PC-9 (cell line): ENCODE measurements at places on chromosomes 2 and 18. TPM values are rescaled to one million over a fixed set of nuclear protein-coding genes. Genes with fewer than 3 reads are reported as not detected.

- DNase-seq, result no peak
Measured at GRCh38 chr2:29040552-29040951, 33.8 kb downstream of the PCARE start.

DNA sequence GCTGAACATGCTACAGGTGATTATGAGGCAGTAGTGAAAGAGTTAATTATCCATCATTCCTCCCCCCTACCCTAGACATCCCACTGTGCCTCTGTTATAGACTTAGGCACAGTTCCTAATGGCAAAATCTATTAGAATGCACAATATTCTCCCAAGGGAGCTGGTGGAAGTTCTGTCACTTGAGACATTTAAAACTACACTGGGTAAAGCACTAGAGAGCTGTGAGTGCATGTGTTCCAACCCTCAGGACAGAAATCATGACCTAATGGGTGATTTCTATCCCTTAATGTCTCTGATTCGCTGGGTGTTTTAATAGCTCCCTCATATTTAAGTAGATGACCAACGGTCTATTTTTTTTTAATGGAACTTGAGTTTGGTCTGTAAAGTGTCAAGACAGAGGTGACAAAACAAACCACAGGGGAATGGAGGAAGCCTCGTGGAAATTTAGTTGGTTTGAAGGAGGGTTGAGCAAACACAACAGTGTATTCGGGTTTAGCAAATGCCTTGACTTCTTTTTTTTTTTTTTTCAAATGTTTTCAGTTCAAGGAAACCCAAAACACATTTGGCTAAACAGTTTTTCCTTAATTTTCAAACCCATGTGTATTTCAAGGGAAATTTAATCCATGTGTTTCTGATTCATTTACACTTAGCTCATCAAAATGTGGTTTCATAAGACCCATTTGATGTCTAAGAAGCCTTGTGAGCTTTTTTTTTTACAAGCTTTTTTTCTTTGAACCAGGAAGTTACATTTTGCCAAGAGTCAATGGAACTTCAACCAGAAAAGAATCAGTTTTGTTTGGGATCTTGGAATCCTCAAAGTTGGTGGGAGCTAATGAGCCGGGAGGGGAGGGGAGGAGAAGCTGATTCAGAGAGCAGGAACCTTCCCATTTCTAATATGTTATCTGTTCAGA, 665.1 kb upstream of the ZEB2 start:
- DNase-seq, result no peak

GRCh38 chr2:23534771-23535170, 149.8 kb downstream of the KLHL29 start:
- DNase-seq, result no peak

DNA sequence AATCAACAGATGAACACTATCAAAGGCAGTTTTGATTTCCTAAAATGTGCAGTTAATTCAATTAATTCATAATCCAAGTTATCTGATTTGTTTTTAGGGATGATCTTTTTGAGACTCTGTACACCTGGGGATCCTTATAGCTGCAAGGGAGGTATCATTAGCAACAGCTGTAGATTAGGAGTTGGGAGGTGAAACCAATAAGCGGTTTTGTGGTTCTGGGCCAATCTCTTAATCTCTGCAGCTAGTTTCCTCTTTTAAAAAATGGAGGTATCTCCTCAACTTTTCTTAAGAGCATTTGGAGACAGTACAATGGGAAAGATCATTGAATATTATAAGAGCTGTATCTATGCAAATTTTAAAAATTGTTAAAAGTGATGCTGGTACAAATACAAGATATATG, 126.0 kb downstream of the MC4R start:
- no peak for DNase-seq

GRCh38 chr2:215970425-215970824, 42.9 kb downstream of the MREG start:
- DNase-seq, result no peak

GRCh38 chr2:198483051-198483450, 678.7 kb downstream of the PLCL1 start:
- no peak for DNase-seq

DNA sequence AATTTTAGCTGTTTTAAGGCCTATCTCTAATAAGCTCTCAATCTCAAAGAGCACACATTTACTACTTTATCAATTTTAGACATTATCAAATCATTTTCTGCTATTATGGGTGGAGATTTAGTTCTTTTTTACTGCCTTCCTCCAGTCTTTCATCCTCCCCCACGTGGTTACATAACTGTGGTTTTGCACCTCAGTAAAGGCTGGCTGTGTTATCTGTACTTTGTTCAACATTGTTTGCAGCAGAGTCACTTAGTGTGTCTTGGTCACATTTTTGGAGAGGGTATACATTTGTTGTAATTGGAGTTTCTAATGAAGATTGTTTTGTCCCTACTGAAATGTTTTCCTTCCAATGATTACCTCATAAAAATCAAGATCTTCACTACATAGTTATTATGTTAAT, 549.6 kb upstream of the CELF4 start:
- DNase-seq, result no peak

DNA sequence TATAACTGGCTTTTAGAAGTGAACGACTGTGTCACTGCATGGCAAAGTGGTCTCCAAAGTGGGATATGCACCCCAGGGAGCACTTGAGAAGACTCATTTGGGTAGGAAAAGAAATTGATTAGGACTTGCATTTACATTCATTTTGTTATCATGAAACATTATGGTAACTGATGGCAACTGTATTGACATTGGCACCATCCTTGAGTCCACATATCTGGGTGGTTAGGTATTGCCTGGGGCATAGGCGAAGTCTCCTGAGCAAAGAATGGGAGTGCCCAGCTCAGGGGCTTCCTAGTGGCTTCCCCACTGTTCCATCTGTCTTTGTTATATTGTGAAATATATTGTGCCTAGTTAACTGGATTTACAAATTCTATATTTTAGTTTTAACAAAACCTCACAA, 29.2 kb downstream of the SPATS2L start:
- peak; percentile 64 for DNase-seq

DNA sequence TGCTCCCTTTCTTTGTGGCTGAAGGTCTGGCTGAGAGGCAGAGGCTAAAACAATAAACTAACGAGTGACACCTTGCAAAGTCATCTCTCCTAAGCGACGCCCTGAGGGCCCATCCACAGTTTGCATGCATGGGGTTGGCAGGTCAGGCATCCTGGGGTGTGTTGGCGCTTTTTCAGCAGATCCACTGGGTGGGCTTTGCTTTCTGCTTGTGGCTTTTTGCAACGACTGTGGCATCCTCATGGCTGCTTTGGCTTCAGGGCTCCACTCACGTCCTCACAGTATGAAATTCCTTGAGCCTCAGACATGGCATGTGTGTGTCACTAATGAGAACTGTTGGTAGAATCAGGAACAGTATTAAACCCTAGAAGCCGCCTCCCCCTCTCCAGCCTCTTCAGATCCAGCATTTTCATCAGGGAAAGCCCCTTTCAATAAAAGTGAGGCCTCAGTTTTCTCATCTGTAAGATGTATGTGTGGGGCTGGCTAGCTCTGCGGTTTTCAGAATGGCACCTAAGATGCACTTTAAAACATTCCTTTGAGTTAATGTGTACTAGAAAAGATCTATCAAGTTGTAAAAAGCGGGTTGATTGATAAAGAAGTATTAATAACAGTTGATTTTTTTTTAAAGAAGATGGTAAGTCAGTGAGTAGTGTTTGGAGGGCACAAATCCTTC, 72.5 kb downstream of the SH3BP4 start:
- DNase-seq, result peak; percentile 85

DNA sequence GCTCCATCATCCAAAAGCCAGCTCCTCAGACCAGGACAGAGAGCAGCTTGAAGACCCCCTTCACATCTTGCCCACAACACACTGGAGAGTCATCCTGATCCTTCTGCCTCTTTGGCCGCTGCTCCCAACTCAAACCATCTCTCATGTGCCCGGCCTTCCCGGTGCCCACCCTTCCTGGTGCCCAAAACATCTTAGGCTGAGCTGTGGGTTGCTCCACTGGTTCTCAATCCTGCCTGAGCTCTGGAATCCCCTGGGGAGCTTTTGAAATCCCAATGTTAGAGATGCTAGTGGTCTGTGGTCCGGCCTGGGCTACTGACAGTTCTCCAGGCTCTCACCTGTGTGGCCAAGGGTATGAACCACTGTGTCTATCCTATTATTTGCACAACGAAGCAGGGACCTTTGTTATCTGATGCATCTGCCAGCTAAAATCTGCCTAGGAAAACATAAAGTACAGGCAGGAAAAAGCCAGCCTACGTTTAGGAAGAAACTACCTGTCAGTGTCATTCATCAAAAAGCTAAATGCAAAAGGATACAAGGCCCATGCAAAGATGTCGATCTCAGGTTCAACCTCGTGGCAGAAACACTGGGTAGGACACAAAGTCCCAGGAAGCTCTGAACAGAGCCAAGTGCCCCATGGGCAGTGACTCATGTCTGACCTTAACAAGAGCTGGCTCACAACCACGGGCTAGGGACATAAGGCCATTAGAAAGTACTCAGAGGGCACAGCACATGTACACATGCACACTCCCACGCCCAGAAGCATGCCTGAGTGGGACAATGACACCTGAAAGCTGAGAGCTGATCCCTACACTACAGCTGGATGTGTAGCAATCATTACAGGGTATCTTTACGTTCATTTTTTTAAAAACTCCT, 30.8 kb downstream of the TBC1D8 start:
- DNase-seq, result peak; percentile 79

GRCh38 chr18:43180814-43181213, 65.3 kb upstream of the RIT2 start:
- no peak for DNase-seq

GRCh38 chr2:131425231-131425941, 50.5 kb upstream of the TUBA3D start:
- no peak for DNase-seq

GRCh38 chr2:24834733-24835395, 41.6 kb downstream of the CENPO start:
- no peak for DNase-seq

GRCh38 chr2:219687882-219688559, 60.6 kb downstream of the SLC4A3 start:
- peak; percentile 83 for DNase-seq

- DNase-seq, result no peak
Measured at GRCh38 chr2:133589456-133589855, 21.2 kb upstream of the NCKAP5 start.

GRCh38 chr2:8141780-8142179, 540.1 kb upstream of the ID2 start:
- no peak for DNase-seq

- DNase-seq, result no peak
Measured at GRCh38 chr18:35876243-35876642, 96.2 kb upstream of the RMP24 start.

DNA sequence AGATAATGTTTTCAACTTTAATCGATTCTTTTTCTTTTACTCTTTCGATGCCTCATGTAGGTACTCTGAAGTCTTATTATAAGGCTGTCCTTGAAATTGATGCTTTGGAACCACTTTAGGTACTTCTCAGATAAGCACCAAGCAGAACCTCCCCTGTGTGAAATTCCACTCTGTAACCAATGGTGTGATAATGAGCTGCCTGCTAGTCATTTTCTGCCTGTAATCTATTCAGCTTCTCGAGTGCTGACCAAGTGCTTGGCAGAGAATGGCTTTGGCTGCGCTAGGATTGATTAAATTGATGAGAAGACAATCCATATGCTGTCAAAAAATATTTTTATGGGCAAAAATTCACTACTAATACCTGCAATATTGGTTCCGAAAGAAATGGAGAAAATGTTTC, 132.1 kb upstream of the STON1 start:
- DNase-seq, result no peak

- no peak for DNase-seq
Measured at GRCh38 chr2:197777823-197778407, 7.2 kb downstream of the BOLL start.

GRCh38 chr2:105541189-105542050, 142.6 kb upstream of the FHL2 start:
- DNase-seq, result peak; percentile 40

- peak; percentile 33 for DNase-seq
Measured at GRCh38 chr2:241904011-241904718, 34.6 kb downstream of the RTP5 start.

DNA sequence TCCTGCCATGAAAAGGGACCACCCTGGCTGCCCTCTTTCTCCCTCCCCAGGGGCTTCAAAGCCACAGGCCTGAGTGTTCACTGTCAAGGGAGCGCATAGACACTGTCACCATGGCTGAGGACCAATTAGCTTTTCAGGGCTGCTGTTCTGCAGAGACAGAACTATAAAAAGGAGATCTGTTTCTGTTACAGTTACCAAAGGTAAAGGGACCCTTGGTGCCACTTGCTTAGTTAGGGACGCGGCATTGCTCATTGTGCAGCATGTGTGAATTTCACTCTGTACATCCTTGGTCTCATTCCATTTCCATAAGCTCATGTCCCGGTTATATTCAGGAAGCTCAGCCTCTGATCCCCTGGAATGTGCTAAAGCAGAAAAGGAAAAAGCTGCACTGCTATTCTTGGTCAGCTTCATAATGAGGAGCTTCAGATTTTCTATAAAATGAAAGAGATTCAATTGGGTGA, 55.5 kb upstream of the RNF152 start:
- no peak for DNase-seq

- no peak for DNase-seq
Measured at GRCh38 chr2:29417630-29418029, 302.4 kb downstream of the CLIP4 start.

- peak; percentile 50 for DNase-seq
Measured at GRCh38 chr2:199228887-199229819, 228.6 kb downstream of the SATB2 start.

GRCh38 chr2:98743835-98744234, 12.9 kb upstream of the MGAT4A start:
- no peak for DNase-seq

- DNase-seq, result no peak
Measured at GRCh38 chr18:6328621-6329010, 86.1 kb downstream of the L3MBTL4 start.

GRCh38 chr2:12169721-12170120, 423.3 kb downstream of the LPIN1 start:
- no peak for DNase-seq

DNA sequence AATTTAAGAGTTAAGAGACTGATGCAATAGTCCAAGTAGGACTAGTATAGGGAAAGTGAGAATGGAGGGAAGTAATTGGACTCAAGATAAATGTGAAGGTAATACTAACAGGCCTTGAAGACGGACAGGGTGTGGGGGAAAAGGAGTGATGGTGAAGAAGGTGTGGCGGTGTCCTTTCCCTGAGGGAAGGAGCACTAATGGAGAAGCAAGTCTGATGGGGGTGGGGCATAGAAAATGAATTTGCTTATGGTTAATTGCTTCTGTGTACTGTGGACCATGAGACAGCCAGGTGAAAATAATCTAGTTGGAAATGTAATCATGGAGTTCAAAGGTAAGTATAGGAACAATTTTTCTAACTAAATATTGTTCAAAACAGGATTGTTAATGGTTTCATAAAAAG, 7.1 kb upstream of the TGOLN2 start:
- no peak for DNase-seq

- no peak for DNase-seq
Measured at GRCh38 chr2:201432038-201432620, 19.1 kb downstream of the TRAK2 start.

GRCh38 chr2:73983322-73984202, 1.1 kb upstream of the TET3 start:
- peak; percentile 99 for DNase-seq

The SPATA3 gene
- total RNA-seq, result not detected in 2 replicates

The MAPK4 gene
- not detected in 2 replicates for total RNA-seq

The KLHL30 gene
- total RNA-seq, result 0.80 and 1.2 TPM in 2 replicates

The FAM110C gene
- 20.8 and 21.1 TPM in 2 replicates for total RNA-seq

The STAMBP gene
- total RNA-seq, result 42.9 and 52.2 TPM in 2 replicates

The PROM2 gene
- total RNA-seq, result 129 and 147 TPM in 2 replicates

The SERPINB11 gene
- not detected in 2 replicates for total RNA-seq

The ALPP gene
- total RNA-seq, result 47.5 and 57.8 TPM in 2 replicates

The RFTN2 gene
- not detected in 2 replicates for total RNA-seq

The PTGR3 gene
- 36.6 and 38.4 TPM in 2 replicates for total RNA-seq

The SCN3A gene
- not detected in 2 replicates for total RNA-seq

The CFC1 gene
- not detected in 2 replicates for total RNA-seq

The CAVIN2 gene
- 2.3 and 2.5 TPM in 2 replicates for total RNA-seq

The PASK gene
- total RNA-seq, result 70.4 and 77.5 TPM in 2 replicates

The ITGA4 gene
- 0.15 and 0.35 TPM in 2 replicates for total RNA-seq
